SJCRH30 (cell line): ENCODE measurements at places on chromosomes 4 and X. TPM values are rescaled to one million over a fixed set of nuclear protein-coding genes. Genes with fewer than 3 reads are reported as not detected.

The GPRIN3 gene
- 0.08 and 0.12 TPM in 2 replicates for total RNA-seq

- no peak for DNase-seq
These were observed 496.9 kb upstream of the DIPK2B start for GRCh38 chrX:45697591-45697990.

DNA sequence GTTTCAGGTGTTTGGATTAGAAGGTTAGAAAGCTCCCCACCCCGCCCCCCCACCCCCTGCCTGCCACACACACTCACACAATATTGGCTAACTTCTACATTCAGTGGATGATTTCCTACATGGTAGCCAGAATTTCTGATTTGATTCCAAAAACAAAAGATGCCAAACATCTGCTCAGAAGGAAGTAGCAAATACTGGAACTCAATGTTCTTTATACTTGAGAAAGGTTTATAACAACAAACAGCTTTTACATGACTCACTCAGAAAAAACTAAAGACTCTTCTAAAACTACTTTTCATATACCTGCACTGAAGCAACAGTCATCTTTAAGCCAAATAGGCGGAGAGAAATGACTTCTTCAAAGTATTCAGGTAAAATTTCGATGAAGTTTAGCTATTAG, 750.5 kb upstream of the POU3F4 start:
- DNase-seq: no peak

- DNase-seq: no peak
These were observed 5.3 kb upstream of the OPHN1 start for GRCh38 chrX:68438575-68438974.

GRCh38 chrX:154374313-154375155, at the start of gene FLNA:
TSS of gene FLNA (minus strand) at chrX:154374634. CDS start at chrX:154371245, 3,389 bp downstream.
- no peak for DNase-seq

The MEPE gene
- not detected in 2 replicates for total RNA-seq

The MTM1 gene
- 5.3 and 6.1 TPM in 2 replicates for total RNA-seq

GRCh38 chr4:31968842-31969241, 1248.7 kb downstream of the PCDH7 start:
- no peak for DNase-seq

GRCh38 chr4:187366530-187366929, 629.0 kb upstream of the ZFP42 start:
- DNase-seq: no peak
